ENCODE measurements at places on chromosomes 5 and 9.

DNA sequence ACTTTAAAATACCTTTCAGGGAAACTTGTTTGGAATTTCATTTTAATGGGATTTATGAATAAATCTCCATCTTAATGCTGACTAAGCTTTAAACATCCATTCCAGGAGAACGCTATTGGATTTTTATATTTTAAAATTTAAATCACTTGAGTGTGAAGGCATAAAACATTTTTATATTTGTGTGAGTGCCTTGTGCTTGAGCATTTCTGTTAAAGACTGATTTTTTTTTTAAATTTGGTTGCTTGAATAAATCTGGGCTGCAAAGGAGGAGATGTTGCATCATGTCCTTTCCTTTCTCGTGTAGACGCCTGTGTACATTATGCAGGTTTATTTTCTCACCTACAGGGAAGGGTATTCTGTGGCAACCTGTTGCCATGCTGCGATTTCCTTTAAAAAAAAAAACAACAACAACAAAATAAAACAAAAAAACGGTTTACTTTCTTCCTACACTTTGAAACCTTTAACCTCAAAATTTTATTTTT lies 108.1 kb downstream of the ZNF462 start:
- no peak for DNase-seq

- no peak for DNase-seq
Observed at GRCh38 chr5:369151-369868, 47.8 kb downstream of the AHRR start.

- no peak for DNase-seq
Observed at GRCh38 chr5:156482818-156483217, 155.9 kb downstream of the SGCD start.

GRCh38 chr9:86714999-86715398 lies 232.3 kb downstream of the GAS1 start:
- DNase-seq: no peak

GRCh38 chr9:121942866-121943382 lies 150.2 kb downstream of the TTLL11 start:
- no peak for DNase-seq

GRCh38 chr5:169631360-169631759 lies 5.7 kb upstream of the DOCK2 start:
- DNase-seq: no peak

- DNase-seq: no peak
Observed at GRCh38 chr9:36426945-36427344, 26.9 kb upstream of the RNF38 start.

- peak; percentile 93 for DNase-seq
Observed at GRCh38 chr5:6766604-6767093, 53.4 kb downstream of the TENT4A start.

DNA sequence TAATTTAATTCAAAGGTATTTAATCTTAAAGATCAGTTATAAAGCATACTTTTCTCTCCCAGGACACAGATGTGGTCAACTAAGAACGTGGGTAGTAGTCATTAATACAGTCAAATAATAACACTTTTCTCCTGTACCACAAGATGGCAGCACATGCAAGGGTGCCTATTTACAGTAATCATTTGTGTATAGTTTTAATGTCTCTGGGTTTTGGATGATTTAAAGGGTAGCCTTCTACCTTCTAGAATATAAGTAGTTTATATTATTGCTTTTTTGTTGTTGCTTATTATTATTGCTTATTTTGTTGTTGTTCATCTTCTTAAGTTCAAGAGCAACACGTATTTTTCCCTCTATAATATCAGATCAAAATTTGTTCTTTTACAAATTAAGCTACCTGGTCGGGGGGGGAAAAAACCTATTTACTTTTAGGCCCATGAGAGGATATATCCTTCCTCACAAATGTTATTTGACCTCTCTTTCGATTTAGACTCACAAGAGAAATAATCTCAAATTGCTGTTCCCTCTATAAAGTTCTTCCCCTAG lies 59.6 kb upstream of the SLC27A6 start:
- peak; percentile 2 for DNase-seq

DNA sequence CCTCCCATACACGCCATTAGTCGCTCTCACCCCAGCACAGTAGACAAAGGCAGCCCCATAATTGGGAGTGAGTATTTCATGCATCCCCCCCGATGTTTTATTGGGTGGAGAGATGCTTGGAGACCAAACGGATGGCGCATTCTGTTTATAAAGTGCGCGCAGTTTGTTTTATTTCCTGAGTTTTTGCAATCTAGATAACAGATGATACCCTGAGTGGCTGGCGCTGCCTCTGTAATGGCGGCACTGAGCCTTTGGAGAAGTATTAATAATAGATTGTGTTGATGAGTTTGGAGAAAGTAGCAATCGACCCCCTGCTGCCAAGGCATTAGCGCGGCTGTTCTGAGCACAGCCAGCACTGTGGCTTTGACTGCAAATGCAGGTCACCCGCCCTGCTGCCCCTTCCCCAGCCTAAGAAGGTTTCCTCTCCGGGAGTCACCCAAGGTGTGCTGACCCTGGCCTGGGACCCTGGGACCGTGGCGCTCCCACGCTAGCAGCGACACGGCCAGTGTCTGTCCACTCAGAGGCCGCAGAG lies 74.3 kb downstream of the LMX1B start:
- no peak for DNase-seq

- no peak for DNase-seq
Observed at GRCh38 chr5:37867654-37868053, 27.8 kb upstream of the GDNF start.

DNA sequence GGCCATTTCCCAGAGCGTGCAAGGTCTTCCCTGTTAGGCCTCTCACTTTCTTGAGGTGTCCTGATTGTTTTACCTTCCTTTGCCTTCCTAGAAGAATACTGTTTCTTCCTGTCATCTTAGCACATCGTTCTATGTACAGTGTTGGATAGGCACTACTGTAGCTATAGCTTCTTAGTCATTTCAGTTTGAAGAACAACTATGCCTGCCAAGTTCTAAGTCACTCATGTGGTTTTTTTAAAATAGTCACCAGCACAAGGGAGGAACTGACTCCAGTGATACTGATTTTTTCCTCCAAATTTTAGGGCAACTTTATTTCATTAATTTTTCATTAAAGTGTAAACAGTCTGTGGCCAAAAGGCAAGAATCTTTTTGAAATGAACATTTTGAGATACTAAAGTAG lies 122.4 kb upstream of the NR5A1 start:
- DNase-seq: no peak

DNA sequence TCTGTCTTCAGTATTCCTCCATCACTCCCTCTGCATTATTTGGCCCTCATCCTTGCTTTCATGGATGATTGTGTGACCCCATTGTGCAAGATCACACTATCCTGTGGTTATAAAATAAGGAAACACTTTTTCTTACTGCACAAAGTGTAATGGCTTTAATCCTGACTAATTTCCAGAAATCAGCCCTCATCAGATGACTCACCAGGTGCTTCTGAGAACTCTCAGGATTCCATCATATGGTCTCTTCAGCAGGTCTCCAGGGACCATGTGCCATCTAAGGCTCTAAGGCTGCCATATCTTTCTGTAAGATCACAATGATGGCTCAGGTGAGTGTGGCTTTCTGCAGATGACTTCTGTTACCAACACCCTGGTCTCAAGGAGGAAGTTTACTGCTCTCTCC lies 27.3 kb upstream of the FER start:
- DNase-seq: no peak

DNA sequence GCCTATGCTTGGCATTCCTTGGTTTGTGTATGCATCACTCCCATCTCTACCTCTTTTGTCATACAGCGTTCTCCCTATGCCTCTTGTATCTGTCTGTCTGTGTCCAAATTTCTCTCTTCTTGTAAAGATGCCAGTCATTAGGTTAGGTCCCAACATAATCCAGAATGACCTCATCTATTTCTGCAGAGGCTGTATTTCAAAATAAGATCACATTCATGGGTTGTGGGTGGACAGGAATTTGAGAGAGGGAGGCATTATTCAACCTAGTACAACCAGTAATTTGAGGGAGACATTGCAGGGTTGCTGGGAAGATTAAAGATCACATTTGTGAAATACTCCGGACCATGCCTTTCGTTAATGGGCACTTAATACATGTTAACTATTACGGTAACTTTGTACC lies 155.0 kb downstream of the MAN2A1 start:
- no peak for DNase-seq

DNA sequence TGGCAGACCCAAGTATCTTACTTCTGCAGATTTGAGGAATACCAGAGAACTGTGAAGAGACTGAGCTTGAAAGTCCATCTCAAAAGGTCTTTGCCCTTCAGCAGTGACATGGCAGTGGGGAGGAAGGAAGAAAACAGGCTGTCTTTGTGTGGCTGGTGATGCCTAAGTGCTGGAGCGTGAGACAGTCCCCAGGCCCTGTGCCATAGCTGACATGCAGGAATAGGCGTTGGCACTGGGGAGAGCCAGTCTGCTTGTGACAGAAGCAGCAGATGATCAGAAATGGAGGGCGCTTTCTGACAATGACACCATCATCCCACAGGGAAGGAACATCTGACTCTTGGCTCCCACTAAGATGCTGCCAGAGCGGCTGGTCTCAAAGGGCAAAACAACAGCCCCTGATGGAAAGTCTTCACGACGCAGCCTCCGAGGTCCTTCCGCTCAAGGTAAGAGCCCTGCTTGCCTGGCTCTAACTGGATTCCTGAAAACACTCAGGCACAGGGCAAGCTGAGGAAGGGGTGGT lies 15.5 kb upstream of the GLRX start:
- no peak for DNase-seq

GRCh38 chr9:23822261-23823169 lies 3.5 kb downstream of the ELAVL2 start:
- no peak for DNase-seq

DNA sequence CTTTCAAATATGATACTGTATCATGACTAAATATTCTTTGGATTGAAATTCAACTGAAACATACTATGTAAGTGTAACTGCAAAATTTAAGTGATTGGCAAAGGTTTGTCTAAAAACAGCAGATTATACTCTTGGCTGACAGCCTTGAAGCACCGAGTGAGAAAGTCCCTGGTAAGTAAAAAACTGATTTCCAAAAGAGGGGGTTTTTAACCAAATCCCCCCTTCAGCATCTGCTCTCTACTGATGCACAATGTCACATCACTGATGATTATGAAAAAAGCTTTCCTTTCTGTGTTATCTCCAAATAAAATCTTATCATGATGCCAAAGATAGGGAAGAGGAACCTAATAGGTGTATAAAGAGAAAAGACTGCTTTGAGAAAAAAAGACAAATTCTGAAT lies 141.0 kb downstream of the MEF2C start:
- no peak for DNase-seq

DNA sequence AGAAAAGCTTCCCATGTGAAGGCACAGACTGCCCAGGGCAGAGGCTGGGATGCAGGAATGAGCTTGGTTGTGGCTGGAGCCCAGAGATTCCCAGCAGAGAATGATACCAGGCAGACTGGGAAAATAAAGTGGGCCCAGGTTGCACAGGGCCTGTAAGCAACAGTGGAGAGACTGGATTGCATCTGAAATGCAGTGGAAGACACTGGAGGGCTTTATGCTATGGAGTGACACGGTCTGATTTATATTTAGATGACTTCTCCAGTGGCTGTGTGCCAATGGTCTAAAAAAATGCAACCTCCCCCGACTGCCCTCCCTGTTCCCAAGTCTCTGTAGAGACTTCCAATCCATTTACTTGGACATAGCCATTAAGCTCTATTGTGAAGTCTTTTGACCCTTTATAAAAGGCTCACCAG lies 951.1 kb upstream of the DMAC1 start:
- no peak for DNase-seq

- DNase-seq: no peak
Observed at GRCh38 chr5:122699201-122699600, 75.7 kb upstream of the SNX2 start.

DNA sequence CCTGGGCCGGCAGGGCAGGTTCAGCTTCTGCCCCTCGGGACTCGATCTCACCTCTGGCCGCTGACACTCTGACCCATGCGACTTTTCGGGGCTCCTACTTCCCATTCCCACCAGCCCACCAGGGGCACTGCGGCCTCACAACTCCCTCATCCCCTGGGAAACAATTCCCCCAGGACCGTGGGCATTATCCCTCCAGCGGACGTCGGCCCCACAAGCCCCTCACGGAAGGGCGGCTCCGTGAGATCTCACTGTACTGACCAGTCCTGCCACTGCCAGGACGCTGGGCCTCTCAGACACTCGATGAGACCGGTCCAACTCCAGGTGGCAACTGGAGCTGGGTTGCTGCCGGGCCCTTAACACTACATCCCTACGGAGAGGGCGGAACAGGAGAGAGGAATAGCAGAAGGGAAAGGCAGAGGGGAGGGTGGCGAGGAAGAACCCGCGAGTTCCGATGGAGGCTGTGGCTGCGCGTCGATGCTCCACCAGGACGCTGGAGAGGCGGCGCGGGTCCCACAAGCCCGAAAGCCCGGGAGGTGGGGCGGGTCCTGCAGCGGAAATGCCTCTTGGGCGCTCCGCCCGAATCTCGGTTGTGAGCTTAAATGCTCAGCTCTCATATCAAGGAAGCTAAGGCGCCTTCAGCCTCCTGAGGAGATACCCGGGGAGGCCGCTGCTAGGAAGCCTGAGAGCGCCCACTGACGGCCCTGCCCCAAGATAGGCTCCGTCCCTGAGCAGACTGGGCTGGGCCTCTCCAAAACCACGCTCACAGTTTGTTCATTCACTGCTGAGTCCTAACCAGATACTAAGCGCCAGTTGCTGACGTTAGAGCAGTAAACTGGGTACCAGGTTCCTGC lies 36.3 kb downstream of the VCP start:
- DNase-seq: no peak

- DNase-seq: no peak
Observed at GRCh38 chr5:35804201-35804653, 52.5 kb upstream of the IL7R start.

DNA sequence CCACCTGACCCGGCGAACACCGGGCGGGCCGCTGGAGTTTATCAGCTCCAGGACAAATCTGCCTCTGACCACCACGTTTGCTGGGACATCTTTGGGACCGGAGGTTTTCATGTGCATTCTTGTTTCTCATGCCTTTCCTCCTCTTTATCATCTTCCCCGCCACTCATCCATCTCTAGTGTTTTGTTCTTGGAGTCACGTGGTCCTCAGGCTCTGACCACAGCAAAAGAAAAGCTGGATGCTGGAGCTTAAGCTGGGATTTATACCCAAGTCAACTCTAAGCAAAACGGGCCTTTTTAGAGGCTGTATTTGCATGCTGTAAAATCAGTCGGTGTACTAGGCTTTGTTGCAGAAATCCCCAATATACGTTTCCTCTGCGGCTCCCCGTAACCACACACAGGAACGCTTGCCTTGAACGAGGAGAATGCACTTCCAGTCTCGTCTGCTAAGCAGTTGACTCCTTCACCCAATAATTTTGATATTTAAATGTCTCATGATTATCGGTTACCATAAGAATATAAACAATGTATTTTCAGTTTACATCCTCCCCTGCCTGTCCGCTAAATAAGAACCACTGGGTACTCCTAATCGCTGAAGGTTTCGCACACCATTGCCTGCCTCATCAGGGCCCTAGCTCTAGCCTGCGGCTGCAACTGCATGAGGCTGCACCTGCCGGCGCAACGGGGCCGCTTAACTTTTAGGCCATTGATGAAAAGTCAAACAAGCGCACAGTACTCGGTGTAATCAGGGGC lies 560 bp upstream of the NDUFS6 start:
- no peak for DNase-seq

DNA sequence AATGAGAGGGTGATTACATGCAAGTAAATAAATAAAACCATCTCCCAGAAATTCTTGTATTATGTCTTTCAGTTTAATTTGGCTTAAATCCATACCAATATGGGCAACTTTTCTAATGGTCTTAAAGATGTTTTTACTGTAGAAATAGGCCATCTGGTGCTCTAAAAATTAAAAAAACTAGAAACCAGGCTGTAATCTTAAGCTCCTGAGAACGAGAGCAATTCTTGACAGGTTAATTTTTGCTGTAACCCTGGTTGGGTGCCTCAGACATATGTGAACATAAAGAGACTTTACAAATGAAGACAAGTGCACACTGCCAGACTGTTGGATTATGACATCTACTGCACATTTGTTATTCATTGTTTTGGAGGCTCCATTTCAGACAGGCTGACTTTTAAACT lies 246.8 kb upstream of the DAB2 start:
- DNase-seq: no peak
